ENCODE measurements at places on chromosomes 3 and 15. TPM values are rescaled to one million over a fixed set of nuclear protein-coding genes. Genes with fewer than 3 reads are reported as not detected.

DNA sequence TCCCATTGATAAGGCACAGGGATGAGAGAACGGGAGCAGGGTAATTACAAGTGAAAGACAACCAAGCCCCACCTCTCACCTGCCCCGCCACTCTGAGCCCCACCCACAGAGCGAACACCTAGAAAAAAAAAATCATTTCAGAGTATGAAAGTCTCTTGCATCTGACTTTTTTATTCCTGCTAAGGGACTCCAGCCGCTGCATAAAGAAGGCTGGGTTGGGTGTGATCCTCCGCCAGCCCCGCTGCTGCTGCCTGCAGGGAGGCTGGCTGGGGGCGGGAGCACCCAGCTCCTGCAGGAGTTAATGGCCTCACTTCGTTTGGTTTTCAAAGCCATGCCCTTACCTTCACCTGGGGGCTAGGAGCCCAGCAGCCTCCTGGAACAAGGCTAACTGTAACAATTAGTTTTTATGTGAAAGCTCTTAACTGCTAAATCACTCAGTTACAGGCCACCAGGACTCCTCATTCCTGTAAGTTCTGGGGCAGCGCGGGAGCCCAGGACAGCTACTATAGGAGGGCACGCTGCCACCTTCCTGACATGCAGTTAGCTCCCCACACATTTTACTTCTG, 78.0 kb upstream of the SNRPA1 start:
- no peaks in the 10 kb centered on the region for H3K36me3 ChIP-seq
- H3K4me3 ChIP-seq, result no peak overlapping the region
- H3K27ac ChIP-seq, result no peak overlapping the region
- peaks cover 9% of the 10 kb centered on the region for H3K27me3 ChIP-seq

- no peak for DNase-seq
- H3K4me1 ChIP-seq, result no peaks in the 10 kb centered on the region
- H3K36me3 ChIP-seq, result no peaks in the 10 kb centered on the region
These were observed 29.8 kb downstream of the HGD start for GRCh38 chr3:120652281-120652680.

- H3K4me1 ChIP-seq, result no peaks in the 10 kb centered on the region
- DNase-seq, result no peak
- H3K27ac ChIP-seq, result no peak overlapping the region
- H3K27me3 ChIP-seq, result peaks cover 6% of the 10 kb centered on the region
- no peaks in the 10 kb centered on the region for H3K36me3 ChIP-seq
These were observed 15.8 kb upstream of the ARHGEF26 start for GRCh38 chr3:154105218-154105975.

GRCh38 chr3:194364652-194365434, 4.7 kb downstream of the LRRC15 start:
- H3K4me3 ChIP-seq, result no peak overlapping the region
- peaks cover 35% of the 10 kb centered on the region for H3K27me3 ChIP-seq
- H3K4me1 ChIP-seq, result no peaks in the 10 kb centered on the region
- no peak for DNase-seq

DNA sequence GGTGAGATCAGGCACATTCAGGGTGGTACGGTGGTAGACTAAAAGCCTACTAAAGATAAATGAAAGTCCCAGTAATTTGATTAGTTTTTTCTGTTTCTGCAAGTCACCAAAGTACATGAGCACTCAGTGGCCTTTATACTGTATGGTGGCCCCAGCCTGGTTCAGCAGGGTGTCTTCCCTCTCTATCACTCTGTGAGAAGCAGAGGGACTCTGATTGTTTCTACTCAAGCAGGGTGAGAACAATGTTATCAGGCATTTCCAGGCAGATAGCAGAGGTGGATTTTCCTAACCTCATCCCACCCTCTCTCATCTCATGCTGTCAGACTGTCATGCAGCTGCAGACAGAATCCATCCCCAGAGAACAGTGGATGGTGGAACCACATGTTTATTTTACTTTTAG, 71.5 kb upstream of the BFSP2 start:
- H3K4me3 ChIP-seq, result no peak overlapping the region
- DNase-seq, result no peak
- no peaks in the 10 kb centered on the region for H3K4me1 ChIP-seq
- H3K27me3 ChIP-seq, result no peaks in the 10 kb centered on the region

Gene GOLGA8G
- not detected for total RNA-seq

Gene SLC28A2
- total RNA-seq, result not detected
